ENCODE measurements at places on chromosomes 1 and 21. TPM values are rescaled to one million over a fixed set of nuclear protein-coding genes. Genes with fewer than 3 reads are reported as not detected.
A peak's percentile ranks its signal among the peaks of the same experiment; 100 is the strongest.

GRCh38 chr1:236395230-236395946 lies 1.3 kb downstream of the EDARADD start:
- peak overlapping the region; percentile 30 for H3K27ac ChIP-seq
- peaks cover 25% of the 10 kb centered on the region for H3K4me1 ChIP-seq
- H3K4me3 ChIP-seq = peak overlapping the region; percentile 77
- peaks cover 47% of the 10 kb centered on the region for H3K27me3 ChIP-seq
- DNase-seq = peak; percentile 63

DNA sequence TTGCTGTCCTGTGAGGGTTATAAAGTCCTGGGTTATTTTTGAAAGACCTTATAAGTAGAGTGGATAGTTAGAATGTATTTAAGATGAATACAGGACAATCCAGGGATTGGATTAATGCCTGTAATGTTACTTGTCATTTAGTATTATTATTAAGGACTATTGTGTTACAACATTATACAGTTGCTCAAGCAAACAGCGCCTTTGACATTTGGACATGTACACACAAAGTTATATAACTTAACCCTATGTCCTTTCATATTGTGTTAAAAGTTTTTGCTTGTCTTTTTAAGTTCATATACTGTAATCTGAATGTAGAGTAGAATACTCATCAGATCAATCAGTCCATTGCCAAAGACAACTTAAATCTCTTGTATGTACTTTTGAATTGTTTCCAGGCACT lies 2.0 kb downstream of the PRKAA2 start:
- H3K4me1 ChIP-seq = peaks cover 6% of the 10 kb centered on the region
- H3K36me3 ChIP-seq = no peaks in the 10 kb centered on the region
- peaks cover 34% of the 10 kb centered on the region for H3K27me3 ChIP-seq
- H3K27ac ChIP-seq = no peak overlapping the region
- H3K4me3 ChIP-seq = no peak overlapping the region
- DNase-seq = no peak

DNA sequence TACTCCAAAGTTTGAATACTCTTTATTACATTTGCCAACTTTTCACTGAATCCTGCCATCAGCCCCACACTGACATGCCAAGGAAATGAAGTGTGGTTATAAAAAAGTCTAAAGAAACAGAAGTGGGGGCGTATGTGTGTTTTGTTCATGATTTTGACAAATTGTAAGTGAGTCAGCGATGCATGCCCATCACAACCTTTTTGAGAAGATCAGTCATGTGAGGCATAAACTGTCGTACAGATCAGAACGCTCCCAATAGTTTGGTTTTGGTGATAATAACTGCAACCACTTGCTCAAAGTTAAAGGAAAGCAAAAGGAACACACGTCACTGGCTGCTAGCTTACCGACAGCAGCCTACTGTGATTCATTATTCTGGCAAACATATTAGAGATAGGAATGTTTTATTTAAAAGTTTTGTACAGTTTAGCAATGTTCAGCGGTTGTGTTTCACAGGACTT lies 95.6 kb downstream of the RGS2 start:
- H3K4me3 ChIP-seq = no peak overlapping the region
- peaks cover 7% of the 10 kb centered on the region for H3K4me1 ChIP-seq
- H3K27ac ChIP-seq = no peak overlapping the region
- no peaks in the 10 kb centered on the region for H3K27me3 ChIP-seq

- DNase-seq = no peak
- H3K27ac ChIP-seq = no peak overlapping the region
- H3K4me1 ChIP-seq = no peaks in the 10 kb centered on the region
- no peak overlapping the region for H3K4me3 ChIP-seq
- peaks cover 26% of the 10 kb centered on the region for H3K36me3 ChIP-seq
- H3K27me3 ChIP-seq = no peaks in the 10 kb centered on the region
Observed at GRCh38 chr1:233105225-233105624, 154.8 kb downstream of the NTPCR start.

TCP10L gene
- total RNA-seq = 0.31 TPM

GRCh38 chr1:209755926-209756614 lies at the start of gene TRAF3IP3:
Gene TRAF3IP3 (plus strand): TSS chr1:209756053. CDS start chr1:209760040, 3,987 bp downstream.
- no peaks in the 10 kb centered on the region for H3K27me3 ChIP-seq
- H3K4me3 ChIP-seq = peak within 1 kb of the TSS; percentile 91
- H3K36me3 ChIP-seq = peaks cover 46% of the 10 kb centered on the region
- peak; percentile 94 for DNase-seq
- peak within 1 kb of the TSS; percentile 98 for H3K27ac ChIP-seq

SPATA46 gene
- total RNA-seq = not detected

KIF17 gene
- not detected for total RNA-seq

DNA sequence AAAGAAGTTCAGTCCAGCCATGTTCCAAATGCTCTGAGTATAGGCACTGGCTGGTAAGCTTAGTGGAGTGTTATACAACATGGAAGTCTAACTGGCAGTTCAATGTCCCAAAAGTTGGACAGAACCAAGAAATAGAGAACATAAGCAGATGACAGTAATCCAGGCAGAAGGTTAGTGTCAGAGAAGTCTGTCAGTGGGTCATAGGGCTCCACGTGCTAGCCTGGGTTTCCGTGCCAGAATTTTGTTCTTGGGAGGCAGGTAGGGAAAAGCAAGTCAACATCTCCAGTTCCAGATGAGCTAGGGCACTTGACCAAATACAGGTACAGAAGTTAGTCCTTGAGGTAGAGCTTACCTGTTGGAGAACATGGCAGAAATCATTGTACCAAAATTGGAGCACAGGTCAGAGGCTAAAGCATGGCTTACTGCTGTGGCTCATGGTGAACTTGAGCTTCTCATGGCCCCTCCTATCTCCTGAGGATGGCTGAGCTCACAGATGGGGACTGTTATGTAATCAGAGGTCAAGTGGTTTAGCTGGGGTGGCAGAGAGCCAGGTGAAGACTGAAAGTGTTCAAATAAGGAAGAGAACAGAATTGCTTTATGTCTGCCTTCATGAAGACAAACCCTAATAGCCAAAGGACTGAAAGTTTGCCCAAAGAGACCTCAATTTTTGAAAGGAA lies 170.8 kb downstream of the NFIA start:
- H3K4me1 ChIP-seq = peaks cover 21% of the 10 kb centered on the region
- no peak overlapping the region for H3K4me3 ChIP-seq
- no peaks in the 10 kb centered on the region for H3K36me3 ChIP-seq
- H3K27me3 ChIP-seq = no peaks in the 10 kb centered on the region
- H3K27ac ChIP-seq = no peak overlapping the region

DNA sequence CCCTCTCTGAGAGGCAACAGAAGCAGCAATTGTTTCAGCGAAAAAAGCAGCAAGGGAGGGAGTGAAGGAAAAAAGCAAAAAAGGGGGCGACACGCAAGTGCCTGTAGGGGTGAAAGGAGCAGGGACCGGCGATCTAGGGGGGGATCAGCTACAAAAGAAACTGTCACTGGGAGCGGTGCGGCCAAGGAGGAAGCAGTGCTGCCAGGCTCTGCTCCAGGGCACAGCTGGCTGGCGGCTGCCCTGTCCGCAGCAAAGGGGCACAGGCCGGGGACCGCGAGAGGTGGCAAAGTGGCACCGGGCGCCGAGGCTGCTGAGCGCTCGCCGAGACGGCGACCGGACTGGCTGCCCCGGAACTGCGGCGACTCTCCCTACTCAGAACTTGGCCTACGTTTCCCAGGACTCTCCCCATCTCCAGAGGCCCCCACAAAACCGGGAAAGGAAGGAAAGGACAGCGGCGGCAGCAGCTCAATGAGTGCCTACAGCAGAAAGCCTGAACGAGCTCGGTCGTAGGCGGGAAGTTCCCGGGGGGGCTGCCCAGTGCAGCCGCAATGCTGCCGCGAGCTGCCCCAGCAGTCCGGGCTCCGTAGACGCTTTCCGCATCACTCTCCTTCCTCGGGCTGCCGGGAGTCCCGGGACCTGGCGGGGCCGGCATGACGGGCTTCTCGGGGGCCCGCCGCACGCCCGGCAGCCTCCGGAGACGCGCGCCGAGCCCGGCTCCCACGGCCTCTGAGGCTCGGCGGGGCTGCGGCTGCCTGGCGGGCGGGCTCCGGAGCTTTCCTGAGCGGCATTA lies 1.0 kb upstream of the CDKN2C start:
- H3K4me3 ChIP-seq = peak overlapping the region; percentile 88
- peak; percentile 58 for DNase-seq
- peak overlapping the region; percentile 96 for H3K27ac ChIP-seq
- peaks cover 5% of the 10 kb centered on the region for H3K36me3 ChIP-seq

GRCh38 chr1:31961536-31961935 lies 23.4 kb upstream of the PTP4A2 start:
- peaks cover 56% of the 10 kb centered on the region for H3K4me1 ChIP-seq
- no peak overlapping the region for H3K4me3 ChIP-seq
- H3K27ac ChIP-seq = peak overlapping the region; percentile 37
- DNase-seq = no peak
- no peaks in the 10 kb centered on the region for H3K36me3 ChIP-seq

DNA sequence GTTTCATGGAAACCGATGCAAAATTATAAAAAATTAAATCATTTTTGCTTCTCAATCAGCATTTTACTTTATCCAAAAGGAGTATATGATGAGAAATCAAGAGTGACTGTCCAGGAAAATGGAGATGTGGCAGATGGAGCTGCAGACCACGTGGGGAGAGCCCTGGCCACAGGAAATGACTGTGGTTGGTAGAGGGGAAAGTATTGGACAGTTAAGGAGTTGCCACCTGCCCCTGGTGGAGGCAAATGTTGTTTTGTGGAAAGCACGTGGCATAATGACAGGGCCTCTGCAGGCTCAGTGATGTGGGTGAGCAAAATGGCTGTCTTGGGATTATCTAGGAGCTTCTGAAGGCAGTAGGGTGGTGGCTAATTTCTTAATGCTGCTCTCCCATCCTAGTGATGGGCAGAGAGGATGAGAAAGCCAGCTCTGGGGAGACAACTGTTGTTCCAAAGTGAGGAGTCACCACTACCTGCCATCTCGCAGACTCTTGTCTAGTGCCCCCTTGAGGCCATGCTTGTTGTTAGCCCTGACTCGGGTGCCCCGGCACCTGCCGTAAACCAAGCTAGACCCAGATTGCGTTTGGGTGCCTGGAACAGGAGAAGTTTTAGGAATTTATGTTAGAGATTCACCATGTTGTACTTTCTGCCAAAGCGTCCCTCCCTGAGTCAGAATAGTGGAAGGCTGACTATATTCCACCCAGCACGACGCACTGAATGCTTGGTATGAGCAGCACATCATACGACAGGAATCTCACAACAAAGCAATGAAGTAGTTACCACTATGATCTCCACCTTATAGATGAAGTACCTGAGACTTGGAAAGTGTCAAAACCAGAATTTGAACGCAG lies 144.0 kb downstream of the ROR1 start:
- no peaks in the 10 kb centered on the region for H3K4me1 ChIP-seq
- DNase-seq = peak; percentile 41
- no peak overlapping the region for H3K4me3 ChIP-seq

- H3K27me3 ChIP-seq = no peaks in the 10 kb centered on the region
- peaks cover 64% of the 10 kb centered on the region for H3K4me1 ChIP-seq
- H3K36me3 ChIP-seq = peaks cover 47% of the 10 kb centered on the region
- H3K4me3 ChIP-seq = peak overlapping the region; percentile 39
- DNase-seq = no peak
Observed at GRCh38 chr1:89287181-89288050, 14.8 kb upstream of the GBP5 start.

GRCh38 chr1:188937965-188938551 lies 1539.6 kb downstream of the BRINP3 start:
- no peak for DNase-seq
- no peaks in the 10 kb centered on the region for H3K27me3 ChIP-seq
- H3K27ac ChIP-seq = no peak overlapping the region

Data from activated CD8-positive, alpha-beta T cell treated with anti-CD3 and anti-CD28 coated beads for 36 hours (primary cell).